ENCODE measurements at places on chromosomes 11 and 22.

GRCh38 chr11:110169738-110170137 is 76.5 kb downstream of the ZC3H12C start:
- DNase-seq, result no peak

DNA sequence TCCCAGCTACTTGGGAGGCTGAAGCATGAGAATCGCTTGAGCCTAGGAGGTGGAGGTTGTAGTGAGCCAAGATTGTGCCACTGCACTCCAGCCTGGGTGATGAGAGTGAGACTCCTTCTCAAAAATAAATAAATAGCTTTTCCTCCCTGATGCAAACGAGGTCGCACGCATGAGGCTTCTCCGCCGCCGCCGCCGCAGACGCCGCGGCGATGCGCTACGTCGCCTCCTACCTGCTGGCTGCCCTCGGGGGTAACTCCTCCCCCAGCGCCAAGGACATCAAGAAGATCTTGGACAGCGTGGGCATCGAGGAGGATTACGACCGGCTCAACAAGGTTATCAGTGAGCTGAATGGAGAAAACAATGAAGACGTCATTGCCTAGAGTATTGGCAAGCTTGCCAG is 20.0 kb upstream of the RAB39A start:
- no peak for DNase-seq

GRCh38 chr11:93753241-93753640 is 11.8 kb downstream of the C11orf54 start:
- no peak for DNase-seq

DNA sequence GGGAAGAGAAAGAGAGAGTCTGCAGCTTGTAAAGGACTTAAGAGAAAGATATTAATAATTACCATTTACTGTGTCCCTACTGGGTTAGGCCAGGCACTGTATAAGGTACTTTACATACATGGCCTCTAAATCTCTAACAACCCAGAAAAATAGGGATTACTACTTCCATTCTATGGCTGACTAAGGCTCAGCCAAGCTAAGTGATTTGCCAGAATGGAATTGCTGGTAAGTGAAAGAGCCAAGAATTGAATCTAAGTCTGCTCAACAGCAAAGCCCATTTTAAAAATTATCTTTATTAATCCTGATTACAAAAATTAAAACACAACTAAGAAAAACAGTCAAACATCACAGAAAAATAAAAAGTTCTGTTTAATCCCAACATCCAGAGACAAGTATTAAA is 21.4 kb downstream of the XRRA1 start:
- no peak for DNase-seq

- no peak for DNase-seq
Observed at GRCh38 chr11:28729339-28729738, 621.2 kb downstream of the METTL15 start.

- no peak for DNase-seq
Observed at GRCh38 chr11:62402226-62402959, 16.4 kb upstream of the SCGB1A1 start.

- no peak for DNase-seq
Observed at GRCh38 chr11:125072218-125072960, 9.3 kb downstream of the SLC37A2 start.

GRCh38 chr11:35907648-35908431 is 36.0 kb upstream of the LDLRAD3 start:
- no peak for DNase-seq
